ENCODE measurements at places on chromosomes 2 and 18.

DNA sequence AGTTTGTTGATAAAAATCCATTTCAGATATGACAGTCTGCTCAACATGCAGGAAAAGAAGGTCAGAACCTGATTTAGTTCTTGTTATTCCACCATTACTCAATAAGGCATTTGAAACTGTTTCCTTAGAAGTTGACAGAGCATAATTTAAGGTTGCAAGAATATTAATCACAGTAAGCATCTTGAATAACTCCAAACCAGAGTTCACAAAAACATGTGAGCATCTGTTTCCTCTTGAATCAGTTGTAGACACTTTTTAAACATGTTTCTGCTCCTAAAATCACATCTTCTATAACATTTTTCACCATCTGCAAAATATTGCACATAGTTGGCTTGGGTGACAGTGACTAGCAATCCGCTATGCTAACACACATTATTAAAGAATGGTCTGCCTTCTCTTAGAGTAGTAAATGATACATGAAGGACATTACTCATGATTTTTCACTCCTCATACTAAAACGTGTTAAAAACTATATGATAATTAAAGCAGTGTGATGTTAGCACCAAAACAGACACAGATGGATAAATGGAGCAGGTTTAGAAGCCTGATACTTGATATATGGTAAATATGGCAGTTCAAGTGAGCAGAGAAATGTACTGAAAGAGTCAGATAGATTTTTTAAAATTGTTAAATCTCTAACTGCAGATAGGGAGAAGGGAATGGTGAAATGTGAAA lies 30.3 kb downstream of the AKAIN1 start:
- DNase-seq = no peak

- DNase-seq = no peak
Measured at GRCh38 chr18:34909637-34910364, 131.4 kb upstream of the MAPRE2 start.

GRCh38 chr2:237180987-237181386 lies 95.3 kb downstream of the COPS8 start:
- no peak for DNase-seq

- DNase-seq = no peak
Measured at GRCh38 chr18:23550898-23551297, 35.4 kb downstream of the NPC1 start.

DNA sequence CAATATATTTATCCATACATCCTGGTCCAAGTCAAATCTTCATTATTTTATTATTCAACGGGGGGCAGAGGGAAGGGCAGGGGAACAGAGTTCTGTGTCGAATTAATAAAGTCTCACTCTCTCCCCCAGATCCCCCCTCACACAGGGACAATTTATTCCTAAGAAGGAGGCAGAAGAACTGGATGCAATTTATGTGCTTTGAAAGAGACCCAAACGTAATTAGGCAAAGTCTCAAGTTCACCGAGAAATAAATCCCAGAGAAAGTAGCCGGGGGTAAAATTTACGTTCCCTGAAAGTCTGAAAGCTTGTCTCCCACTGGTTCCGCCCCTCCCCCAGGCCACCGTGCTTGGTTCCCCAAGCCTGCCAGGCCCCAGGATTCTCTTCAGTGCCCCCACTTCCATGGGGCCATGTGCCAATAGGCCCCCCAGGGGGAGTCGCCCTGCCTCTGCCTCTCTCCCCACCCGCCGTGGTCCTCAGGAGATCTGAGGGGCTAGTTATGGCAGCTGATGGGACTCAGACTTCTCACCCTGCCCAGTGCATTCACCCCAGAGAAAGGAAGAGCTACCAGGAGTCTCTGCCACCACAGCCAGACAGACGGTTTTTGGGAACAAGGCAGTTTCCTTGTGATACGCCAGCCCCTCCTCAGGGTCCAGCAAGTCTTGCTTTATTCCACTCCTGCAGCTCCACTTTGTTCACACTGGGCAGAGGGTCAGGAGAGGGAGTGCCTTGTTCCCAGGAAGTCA lies 215.5 kb downstream of the CYP26B1 start:
- no peak for DNase-seq

DNA sequence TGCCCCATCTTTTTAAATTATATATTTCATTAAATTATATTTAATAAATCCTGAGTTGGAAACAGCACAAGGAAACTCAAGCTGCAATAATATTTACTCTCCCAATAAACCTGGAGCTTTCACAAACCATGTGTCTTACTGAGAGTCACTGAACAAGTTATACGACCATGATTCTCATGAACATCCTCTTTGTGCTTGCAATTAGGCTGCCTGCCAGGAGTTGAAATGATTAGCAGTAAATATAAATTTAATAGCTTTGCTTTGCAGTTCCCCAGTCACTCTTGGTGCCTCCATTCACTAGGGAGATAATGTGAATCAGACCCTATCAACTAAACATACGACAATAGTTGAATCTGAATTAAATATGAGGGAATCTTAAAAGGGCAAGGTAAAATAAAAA lies 905.1 kb downstream of the NRXN1 start:
- DNase-seq = no peak

DNA sequence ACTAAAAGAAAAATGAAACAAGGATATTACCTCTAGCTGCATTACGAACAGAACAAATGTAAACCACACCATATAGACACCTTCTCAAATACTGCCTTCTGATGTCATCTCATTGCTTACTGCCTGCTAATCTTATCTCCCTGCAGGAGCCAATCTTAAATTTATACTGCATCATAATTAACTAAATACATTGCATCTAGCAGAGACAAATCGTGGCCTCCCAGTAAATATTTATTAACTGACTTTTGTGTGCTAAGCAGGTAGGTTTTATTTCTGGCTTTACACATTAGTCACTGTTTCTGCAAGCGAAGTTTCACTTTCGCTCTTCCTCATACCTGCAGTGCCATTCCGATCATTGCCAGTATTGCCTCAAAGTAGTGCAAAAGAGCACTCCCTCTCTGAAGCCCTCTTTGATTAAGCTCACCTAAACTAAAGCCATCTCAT lies 67.5 kb downstream of the SPATS2L start:
- DNase-seq = no peak

- no peak for DNase-seq
Measured at GRCh38 chr2:97951155-97951680, 44.5 kb downstream of the TMEM131 start.

GRCh38 chr2:120109186-120110061 lies 96.5 kb downstream of the EPB41L5 start:
- DNase-seq = peak; percentile 88

- DNase-seq = peak; percentile 69
Measured at GRCh38 chr2:178306352-178307073, 112.2 kb downstream of the OSBPL6 start.

- peak; percentile 99 for DNase-seq
Measured at GRCh38 chr2:96208143-96209010, at the start of gene STARD7. STARD7 (minus strand) TSS chr2:96208827; CDS start chr2:96208434, 393 bp downstream.

DNA sequence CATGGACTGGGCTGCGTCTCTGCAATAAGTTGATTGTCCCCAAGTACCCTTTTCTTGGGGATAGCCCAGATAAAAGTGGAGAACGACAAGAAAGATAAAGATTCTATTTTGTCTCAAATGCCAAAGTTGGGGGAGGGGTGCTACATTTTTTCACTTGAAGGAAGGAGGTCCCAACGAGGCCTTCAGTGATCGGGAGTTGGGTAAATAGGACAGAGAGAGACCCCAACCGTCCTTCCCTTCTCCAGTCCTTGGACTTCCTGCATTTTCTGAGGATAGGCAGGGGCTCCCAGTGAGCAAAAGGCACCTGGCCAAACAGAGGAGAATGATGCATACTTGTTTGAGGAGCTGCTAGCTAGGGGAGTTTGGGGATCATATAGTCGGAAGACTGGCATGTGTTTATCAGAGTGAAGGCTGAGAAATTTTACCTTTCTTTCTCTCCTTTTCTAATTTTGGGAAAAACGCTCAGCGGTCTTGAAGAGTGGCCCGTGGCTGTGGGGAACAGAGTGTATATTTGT lies 3.5 kb upstream of the EN1 start:
- no peak for DNase-seq

DNA sequence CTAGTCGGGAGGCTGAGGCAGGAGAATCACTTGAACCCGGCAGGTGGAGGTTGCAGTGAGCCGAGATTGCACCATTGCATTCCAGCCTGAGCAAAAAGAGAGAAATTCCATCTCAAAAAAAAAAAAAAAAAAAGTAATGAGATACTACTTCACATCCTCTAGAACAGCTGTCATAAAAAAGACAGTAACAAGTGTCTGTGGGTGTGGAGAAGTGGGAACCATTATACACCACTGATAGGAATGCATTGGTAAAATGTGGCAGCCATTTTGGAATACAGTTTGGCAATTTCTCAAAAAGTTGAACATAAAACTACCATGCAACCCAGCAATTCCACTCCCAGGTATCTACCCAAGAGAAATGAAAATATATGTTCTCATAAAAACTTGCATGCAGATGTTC lies 166.6 kb downstream of the GREB1L start:
- DNase-seq = no peak

DNA sequence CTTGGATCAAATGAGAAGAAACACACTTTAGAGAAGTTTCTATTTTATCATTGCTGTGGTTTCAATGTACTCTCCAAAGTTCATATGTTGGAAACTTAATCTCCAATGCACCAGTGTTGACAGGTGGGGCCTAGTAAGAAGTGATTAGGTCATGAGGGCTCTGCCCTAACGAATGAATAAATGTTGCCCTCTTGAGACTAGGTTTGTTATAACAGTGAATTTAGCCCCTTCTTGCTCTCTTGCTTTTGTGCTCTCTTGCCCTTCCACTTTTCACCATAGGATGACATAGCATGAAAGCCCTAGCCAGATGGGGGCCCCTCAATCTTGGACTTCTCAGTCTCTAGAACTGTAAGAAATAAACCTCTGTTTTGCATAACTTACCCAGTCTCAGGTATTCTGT lies 664.8 kb downstream of the DCC start:
- DNase-seq = no peak

- no peak for DNase-seq
Measured at GRCh38 chr18:43775591-43775990, 498.3 kb upstream of the SYT4 start.

DNA sequence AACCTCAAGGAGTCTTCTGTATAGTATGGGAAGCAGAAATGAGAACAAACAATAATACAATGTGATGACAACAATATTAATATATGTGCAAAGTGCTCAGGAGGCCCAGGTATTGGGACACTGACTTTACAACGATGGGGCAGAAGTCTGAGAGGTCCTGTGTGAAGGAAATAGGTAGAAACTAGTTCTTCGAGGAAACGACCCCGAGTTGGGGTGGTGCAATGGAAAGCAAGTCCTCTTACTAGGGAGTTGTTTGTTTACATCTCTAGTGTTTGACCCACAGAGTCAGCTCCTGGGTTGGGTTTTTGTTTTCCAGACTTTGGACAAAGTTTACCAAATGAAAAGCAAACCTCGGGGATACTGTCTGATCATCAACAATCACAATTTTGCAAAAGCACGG lies 16.2 kb downstream of the CASP8 start:
- no peak for DNase-seq

DNA sequence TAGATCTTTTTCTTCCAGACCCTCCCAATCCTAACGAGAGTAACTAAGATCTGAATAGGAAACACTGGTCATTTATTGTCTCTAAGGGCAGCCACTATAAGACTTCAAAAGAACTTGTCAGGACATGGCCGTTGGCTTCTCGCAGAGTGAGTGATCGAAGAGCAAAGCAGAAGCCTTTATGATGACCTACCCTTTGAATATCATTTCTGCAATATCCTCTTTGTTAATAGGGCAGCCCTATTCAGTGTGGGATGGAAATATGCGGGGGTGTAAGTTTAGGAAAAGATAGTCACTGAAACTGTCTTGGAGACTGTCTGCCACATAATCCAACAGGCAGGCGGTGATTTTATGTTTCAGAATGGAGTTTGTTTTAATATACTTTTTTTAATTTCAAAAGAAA lies 70.9 kb downstream of the FBXO36 start:
- no peak for DNase-seq

GRCh38 chr2:52083214-52083613 lies 1051.3 kb upstream of the NRXN1 start:
- DNase-seq = no peak

- DNase-seq = peak; percentile 19
Measured at GRCh38 chr2:100214265-100214971, 72.0 kb upstream of the AFF3 start.

Data from KBM-7 (cell line).